Stimulated activated CD4-positive, alpha-beta T cell treated with anti-CD3 and anti-CD28 coated beads, TNF-alpha, amount 100 ng/mL, for 1 hour (primary cell): ENCODE measurements at places on chromosomes 16 and 17.

DNA sequence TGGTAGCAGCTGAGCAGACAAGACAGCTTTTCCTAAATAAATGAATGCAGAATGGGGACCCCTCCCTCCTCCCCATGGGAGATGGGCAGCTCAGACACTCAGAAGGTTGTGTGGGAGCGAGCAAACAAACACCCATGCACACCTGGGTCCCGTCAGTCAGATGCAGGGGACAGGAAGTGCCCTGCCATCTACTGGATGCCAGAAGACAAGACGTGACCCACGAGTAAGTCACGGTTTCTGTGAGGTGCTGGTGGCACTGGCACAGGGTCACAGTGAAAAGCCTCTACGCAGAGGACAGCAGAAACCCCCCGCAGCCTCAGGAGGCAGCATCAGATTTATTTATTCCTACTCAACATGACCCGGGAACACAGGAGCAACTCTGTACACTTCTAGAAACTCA, 8.4 kb downstream of the HBQ1 start:
- DNase-seq = no peak

DNA sequence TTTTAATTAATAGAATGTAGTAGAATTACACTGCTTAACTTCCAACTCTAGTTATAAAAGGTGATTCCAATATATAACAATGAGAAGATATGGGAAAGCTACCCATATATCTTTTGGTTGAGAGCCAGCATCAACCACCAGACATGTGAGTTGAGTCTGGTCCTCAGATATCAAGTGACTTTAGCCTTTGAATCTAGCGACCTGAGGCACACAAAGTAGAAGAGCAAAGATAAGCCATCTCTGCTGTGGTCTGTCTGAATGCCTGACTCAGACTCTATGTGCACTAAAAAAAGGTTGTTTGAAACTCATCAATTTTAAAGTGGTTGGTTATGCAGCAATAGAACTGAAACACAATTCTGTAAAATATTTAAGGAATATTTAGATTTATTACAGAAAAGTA, 492.5 kb upstream of the SOX9 start:
- DNase-seq = no peak

DNA sequence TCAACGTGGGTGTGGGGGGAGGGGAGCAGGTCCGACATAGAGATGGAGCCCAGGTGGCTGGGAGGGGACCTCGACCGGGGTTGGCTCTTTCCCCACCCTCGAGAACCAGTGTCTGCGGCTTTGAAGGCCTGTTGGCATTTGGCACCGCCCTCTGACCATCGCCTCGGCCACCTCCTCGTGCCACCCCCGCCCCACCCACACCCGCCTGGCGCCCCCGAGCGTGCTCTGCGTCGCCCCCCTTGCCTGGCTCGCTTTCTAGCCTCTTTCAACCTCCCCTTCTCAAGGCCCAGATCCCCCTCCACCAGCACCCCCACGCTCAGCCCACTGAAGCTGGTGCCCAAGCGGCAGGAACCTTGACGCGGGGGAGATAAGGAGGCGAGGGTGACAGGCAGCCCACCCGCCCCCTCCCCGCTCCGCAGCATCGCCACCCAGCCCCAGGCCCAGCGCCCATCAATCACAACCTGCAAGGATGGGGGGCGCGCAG, 619 bp downstream of the CACNB1 start:
- DNase-seq = no peak

- no peak for DNase-seq
Measured at GRCh38 chr16:20074099-20074991, 655 bp upstream of the GPR139 start.

DNA sequence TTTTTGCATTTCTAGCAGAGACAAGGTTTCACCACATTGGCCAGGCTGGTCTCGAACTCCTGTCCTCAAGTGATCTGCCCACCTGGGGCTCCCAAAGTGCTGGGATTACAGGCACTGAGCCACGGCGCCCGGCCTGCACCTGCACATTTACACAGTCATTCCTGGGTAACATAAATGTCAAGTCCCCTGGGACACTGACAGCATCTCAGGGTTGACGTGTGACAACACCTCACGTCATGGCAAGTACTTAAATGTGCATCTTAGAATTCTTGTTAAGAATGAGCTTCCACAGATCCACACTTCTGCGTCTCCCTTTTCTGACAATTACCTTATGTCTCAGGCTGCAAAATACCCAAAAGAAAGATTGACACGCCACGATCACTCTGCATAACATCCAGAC, 80.5 kb downstream of the ABR start:
- DNase-seq = no peak

GRCh38 chr16:79795556-79795955, 195.0 kb upstream of the MAF start:
- no peak for DNase-seq

DNA sequence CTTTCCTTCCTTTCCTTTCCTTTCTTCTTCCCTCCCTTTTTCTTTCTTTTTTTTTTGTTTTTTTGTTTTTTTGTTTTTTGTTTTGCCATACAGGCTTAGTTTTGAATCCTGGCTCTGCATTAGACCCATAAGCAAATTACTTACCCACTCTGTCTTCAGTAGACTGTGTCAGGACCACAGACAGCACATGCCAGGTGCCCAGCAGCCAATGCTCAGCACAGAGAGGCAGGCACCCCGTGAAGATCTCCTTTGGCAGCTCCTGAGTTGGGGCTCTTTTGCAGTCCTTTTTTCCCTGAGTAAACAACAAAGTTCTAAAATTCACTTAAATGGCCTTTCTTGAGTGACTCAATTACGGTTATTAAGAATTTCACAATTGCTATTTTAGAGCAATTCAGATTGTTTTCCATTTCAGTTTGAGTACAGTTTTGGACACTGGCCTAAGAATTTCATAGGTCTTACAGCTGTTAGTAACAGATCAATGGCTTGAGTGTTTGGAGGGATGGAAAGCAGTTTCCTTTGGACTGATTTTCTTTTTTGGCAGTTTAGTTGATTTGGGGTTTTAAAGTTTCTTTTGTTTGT, 26.2 kb upstream of the SLC5A11 start:
- no peak for DNase-seq

DNA sequence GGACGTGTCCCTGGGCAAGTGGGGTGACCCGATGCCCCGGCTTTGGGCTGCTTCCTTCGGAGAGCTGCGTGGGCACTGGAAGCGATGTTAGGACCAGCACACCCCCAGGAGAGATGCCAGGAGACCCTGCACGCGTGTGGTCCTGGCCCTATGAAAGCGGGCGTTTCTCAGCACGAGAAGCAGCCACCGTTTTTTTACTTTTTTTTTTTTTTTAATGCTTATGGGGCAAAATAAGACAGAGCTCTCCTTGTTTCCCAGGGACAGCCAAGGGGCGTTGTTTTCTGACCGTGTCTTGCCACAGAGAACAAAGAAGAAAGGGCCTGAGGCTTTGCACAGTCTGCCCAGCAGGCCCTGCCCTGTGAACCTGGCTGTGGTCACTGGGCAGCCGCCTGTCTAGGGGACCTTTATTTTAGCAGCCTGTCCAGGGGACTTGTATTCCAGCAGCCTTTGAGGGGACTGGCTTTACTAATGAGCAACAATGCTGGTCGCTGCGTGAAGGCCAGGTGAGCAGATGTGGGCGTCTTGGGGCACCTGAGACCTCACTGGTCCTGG, 996 bp downstream of the SLC25A10 start:
- DNase-seq = no peak

GRCh38 chr17:72259922-72260321, 139.1 kb downstream of the SOX9 start:
- no peak for DNase-seq

GRCh38 chr17:49845321-49845720, 2.5 kb downstream of the TAC4 start:
- DNase-seq = no peak

DNA sequence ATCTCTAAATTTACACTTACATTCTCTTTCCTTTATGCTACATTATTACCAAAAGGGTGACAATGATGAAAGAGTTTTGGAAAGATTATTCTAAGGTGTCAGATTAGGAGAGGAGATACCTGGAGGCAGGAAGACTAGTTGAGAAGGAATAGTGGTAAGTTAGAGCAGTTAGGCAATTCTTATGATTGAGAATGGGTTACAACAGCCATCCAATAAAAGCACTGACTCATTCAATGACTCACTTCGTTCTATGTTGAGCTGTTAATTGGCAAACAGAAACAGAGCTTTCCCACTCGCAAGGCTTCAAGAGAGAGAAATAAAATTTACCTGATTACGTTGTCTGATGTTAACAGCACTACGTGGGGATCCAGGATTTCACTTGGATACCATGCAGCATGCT, 5.8 kb downstream of the NUP88 start:
- no peak for DNase-seq

DNA sequence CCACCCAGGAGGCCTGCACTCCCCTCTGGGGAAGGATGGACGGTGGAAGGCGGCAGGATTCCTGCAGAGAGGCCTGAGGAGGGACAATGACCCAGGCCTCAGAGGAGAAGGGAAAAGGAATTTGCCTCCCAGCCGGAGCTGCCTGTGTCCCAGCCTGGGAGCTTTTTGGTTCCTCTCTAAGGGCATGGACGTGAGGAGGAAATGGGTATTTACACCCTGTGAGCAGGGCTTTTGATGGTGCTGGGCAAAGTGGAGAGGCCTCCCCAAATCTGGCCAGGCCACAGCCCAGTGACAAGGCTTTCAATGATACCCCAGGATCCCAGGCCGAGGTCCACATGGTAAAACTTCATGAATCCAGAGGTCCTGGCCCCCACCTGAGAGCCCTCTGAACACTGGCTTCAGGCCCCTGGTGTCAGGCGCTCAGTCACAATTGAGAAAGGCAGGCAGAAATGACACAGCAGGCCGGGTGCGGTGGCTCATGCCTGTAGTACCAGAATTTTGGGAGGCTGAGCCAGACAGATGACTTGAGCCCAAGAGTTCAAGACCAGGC, 56.0 kb upstream of the DOC2B start:
- DNase-seq = no peak

GRCh38 chr16:85518398-85519049, 94.6 kb upstream of the GSE1 start:
- DNase-seq = no peak

GRCh38 chr16:53600126-53600525, 97.1 kb upstream of the AKTIP start:
- no peak for DNase-seq
